ENCODE measurements at places on chromosomes 6 and 20. TPM values are rescaled to one million over a fixed set of nuclear protein-coding genes. Genes with fewer than 3 reads are reported as not detected.

The ERVFRD-1 gene
- total RNA-seq: not detected

The LY6G6F gene
- total RNA-seq: not detected

The LRRC73 gene
- total RNA-seq: not detected

The PLG gene
- not detected for total RNA-seq

The MLN gene
- total RNA-seq: not detected

The LAMP5 gene
- total RNA-seq: 3.5 TPM

The SLC22A23 gene
- 6.6 TPM for total RNA-seq

The TGM2 gene
- total RNA-seq: 75.7 TPM

The TREML2 gene
- 0.11 TPM for total RNA-seq

The SOBP gene
- total RNA-seq: 27.7 TPM

The ATP6V1G2 gene
- 3.3 TPM for total RNA-seq

The SUPT3H gene
- 12.5 TPM for total RNA-seq

The AVP gene
- total RNA-seq: not detected

The RAB23 gene
- total RNA-seq: 193 TPM

The ARMC12 gene
- total RNA-seq: not detected

The MYCT1 gene
- total RNA-seq: 25.1 TPM

The CCN6 gene
- total RNA-seq: not detected

The KIF25 gene
- total RNA-seq: not detected

The SFT2D1 gene
- 37.4 TPM for total RNA-seq

The FAM184A gene
- total RNA-seq: 12.1 TPM

The SERAC1 gene
- total RNA-seq: 11.3 TPM

The BIRC7 gene
- total RNA-seq: not detected

The TINAG gene
- 0.16 TPM for total RNA-seq

The MAK gene
- 0.05 TPM for total RNA-seq

The C4B gene
- total RNA-seq: 4.7 TPM

The RNF144B gene
- 13.2 TPM for total RNA-seq

The KCNK15 gene
- total RNA-seq: 0.21 TPM

The PPDPF gene
- 44.7 TPM for total RNA-seq

The CDSN gene
- not detected for total RNA-seq

The ZNF391 gene
- total RNA-seq: 6.9 TPM

The BMP5 gene
- total RNA-seq: 78.7 TPM

The CENPW gene
- 5.4 TPM for total RNA-seq

The SLC2A4RG gene
- 8.6 TPM for total RNA-seq

The MCHR2 gene
- total RNA-seq: 0.48 TPM

The TMEM170B gene
- 11.2 TPM for total RNA-seq

The JPH2 gene
- total RNA-seq: 40.5 TPM

The COL21A1 gene
- total RNA-seq: 151 TPM

The MYB gene
- 2.1 TPM for total RNA-seq

The FKBP1C gene
- total RNA-seq: 0.21 TPM

The MYO6 gene
- total RNA-seq: 33.2 TPM

The HSPA12B gene
- 10.7 TPM for total RNA-seq

The ZBTB24 gene
- 12.0 TPM for total RNA-seq

The VGLL2 gene
- 0.11 TPM for total RNA-seq

The MAFB gene
- total RNA-seq: 9.1 TPM

The BNIP5 gene
- total RNA-seq: not detected

The EPM2A gene
- 22.5 TPM for total RNA-seq

The CDC25B gene
- 18.7 TPM for total RNA-seq

The BPIFB2 gene
- not detected for total RNA-seq

The CDH4 gene
- 0.42 TPM for total RNA-seq

The TNFAIP3 gene
- 17.0 TPM for total RNA-seq

The HLA-DOB gene
- total RNA-seq: 0.42 TPM

The PTPRT gene
- 1.9 TPM for total RNA-seq

The PRR18 gene
- not detected for total RNA-seq

The LGSN gene
- not detected for total RNA-seq

The ABT1 gene
- 12.3 TPM for total RNA-seq

The OR2H2 gene
- total RNA-seq: not detected

The KCNK16 gene
- total RNA-seq: not detected

The TMEM74B gene
- 0.53 TPM for total RNA-seq

The NOTCH4 gene
- total RNA-seq: 11.2 TPM

Data from urinary bladder (tissue), 4 donors.